ENCODE measurements at places on chromosomes 2 and 18.

- DNase-seq = no peak
These were observed 791.5 kb downstream of the BCL11A start for GRCh38 chr2:59761966-59762365.

DNA sequence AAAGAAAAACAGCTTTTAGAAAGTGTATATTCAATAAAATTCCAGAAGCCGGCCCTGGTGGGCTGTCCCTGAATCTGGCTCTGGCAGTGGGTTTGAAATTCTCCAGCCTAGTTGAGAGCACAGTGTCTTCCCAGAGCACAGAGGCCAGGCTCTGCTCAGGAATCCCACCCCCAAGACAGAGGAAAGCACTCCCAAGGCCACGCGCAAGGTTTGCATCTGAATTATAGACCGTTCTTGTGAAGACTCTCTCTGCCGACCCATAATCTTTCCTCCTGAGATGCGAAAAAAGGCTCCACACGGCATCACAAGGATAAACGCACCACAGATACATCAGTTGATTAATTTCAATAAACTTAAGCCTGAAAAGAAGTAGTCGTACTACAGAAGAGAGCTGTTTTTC is 342.2 kb downstream of the CMPK2 start:
- DNase-seq = no peak

- no peak for DNase-seq
These were observed 16.8 kb upstream of the LYPD6 start for GRCh38 chr2:149313512-149313972.

DNA sequence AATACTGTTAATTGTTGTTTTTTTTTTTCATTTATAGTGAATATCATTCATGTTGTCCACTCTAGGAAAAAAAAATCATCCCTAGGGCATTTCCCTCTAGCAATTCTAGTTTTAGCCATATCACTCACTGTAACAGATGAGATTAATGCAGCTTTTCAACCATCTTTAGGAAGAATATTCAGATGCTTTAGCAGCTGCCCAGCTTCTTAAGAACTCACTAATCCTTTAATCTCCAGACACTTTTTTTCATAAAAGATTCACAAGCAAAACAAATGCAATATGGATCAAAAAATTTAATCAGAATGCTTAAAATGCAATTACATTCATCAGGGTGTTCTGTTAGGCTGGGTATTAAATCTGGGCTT is 692.6 kb downstream of the ERBB4 start:
- DNase-seq = no peak

- DNase-seq = no peak
These were observed 107.0 kb downstream of the STRN start for GRCh38 chr2:36859366-36859792.

DNA sequence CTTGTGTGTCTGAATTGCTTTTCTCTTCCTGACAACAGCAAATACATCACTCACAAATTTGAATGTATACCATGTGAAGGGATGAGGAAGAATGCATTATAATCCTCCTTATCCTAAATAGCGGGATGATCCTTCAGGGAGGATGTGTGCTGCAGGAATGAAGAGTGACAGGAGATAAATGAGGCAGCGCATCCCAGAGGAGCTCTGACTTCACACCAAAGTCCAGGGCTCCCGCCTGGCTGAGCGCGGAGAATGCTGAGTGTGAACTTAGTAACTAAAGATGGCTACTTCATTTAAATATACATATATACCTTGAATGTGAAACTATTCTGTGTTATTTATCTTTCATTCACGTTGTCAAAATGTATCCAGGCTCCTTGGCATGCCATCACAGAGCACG is 145.2 kb upstream of the TPO start:
- DNase-seq = no peak

DNA sequence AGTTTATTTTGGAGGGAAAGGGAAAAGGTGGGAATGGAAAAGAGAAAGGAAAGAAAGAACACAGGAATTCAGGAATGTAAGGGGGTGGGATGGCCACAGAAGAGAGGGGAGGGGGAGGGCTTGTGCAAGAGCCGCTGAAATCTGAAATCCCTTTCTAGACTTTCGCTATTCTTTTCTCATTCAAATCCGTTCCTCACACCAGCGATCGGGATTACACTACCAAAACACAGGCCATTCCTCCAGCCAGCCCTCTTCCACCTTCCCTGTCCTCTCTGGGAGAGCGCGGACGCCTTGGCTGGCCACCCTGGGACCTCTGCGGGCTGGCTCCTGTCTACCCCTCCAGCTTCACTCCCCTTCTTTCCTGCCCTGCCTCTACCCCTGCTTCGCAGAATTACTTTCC is 102.3 kb downstream of the CDCA7 start:
- DNase-seq = no peak

GRCh38 chr2:100819370-100820272 is at the start of gene NPAS2:
Gene NPAS2, plus strand, starts transcription at chr2:100820139. Its CDS starts 84,616 bp downstream, at chr2:100904755.
- DNase-seq = no peak

GRCh38 chr2:211086049-211086448 is 529.6 kb downstream of the CPS1 start:
- DNase-seq = no peak

GRCh38 chr2:151946899-151947812 is 118.9 kb upstream of the ARL5A start:
- no peak for DNase-seq

- no peak for DNase-seq
These were observed 364.3 kb downstream of the PLCL1 start for GRCh38 chr2:198168651-198169050.

- DNase-seq = no peak
These were observed 7.3 kb downstream of the ALPP start for GRCh38 chr2:232385660-232386489.

- no peak for DNase-seq
These were observed 69.6 kb upstream of the SCN1A start for GRCh38 chr2:166197446-166197845.

DNA sequence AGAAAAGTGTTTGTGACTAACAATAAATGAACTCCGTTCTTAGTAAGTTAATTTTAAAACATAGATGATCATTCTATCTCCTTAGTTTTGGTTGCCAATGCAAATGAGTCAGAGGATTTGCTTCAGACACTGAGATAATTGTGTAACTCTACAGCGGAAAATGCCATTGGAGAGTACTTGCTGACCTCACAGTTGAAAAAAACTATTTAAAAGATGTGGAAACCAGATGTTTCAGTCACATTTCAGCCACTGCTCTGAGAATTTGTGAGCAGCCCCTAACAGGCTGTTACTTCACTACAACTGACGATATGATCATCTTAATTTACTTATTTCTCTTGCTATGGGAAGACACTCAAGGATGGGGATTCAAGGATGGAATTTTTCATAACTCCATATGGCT is at the start of gene TNFAIP6:
Gene TNFAIP6 (plus strand): TSS at position 234 of the 400 bp plus-strand sequence. CDS start 75 bp downstream, at position 309.
- DNase-seq = no peak

DNA sequence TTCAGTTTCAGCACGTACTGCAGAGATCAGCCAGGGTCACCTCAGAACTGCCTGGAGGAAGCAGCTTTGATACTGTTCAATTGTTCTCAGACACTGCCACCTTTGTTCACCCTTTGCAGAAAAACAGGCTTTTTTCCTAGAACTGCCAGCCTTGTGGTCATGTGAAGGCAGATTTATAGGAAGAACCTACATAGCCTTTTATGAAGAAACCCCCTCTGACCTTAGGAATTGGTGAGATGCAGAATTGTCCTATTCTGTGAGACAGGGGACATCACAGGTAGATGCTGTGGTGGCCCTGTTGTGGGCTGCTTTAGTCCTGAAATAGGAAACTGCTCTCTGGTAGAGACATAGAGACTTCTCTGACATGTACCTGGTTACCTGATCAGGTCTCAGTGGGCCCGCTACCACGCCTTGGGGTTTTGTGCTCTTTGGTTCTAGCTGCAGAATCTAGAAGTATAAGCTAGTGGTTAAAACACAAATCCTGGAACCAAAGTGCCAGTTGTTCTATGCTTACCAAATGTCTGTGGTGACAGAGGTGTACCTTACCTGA is 206.6 kb downstream of the AGPS start:
- no peak for DNase-seq

- DNase-seq = no peak
These were observed 22.2 kb downstream of the ZSCAN30 start for GRCh38 chr18:35267809-35268208.

DNA sequence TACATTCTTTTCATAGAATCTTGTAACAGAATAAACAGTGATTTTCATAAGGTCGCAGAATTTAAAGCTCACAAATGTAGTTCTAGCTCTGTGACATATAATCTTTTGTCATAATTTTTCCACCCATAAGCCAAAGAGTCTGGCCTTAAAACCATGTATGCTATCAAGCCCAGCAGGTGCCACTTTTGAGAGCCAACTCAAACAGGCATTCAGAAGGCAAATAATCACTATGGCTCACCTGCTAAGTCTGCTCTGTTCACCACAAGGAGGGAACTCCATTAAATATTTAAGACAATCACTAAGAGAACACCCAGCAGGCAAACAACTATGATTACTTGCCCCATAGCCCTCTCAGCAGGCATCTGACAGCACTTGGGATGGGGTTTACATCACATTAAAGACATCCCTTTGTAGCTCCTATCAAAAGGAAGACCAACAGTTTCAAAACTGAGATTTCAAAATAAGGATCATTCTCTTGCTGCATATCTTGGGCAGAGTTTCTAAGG is 241.6 kb downstream of the PDE11A start:
- no peak for DNase-seq

DNA sequence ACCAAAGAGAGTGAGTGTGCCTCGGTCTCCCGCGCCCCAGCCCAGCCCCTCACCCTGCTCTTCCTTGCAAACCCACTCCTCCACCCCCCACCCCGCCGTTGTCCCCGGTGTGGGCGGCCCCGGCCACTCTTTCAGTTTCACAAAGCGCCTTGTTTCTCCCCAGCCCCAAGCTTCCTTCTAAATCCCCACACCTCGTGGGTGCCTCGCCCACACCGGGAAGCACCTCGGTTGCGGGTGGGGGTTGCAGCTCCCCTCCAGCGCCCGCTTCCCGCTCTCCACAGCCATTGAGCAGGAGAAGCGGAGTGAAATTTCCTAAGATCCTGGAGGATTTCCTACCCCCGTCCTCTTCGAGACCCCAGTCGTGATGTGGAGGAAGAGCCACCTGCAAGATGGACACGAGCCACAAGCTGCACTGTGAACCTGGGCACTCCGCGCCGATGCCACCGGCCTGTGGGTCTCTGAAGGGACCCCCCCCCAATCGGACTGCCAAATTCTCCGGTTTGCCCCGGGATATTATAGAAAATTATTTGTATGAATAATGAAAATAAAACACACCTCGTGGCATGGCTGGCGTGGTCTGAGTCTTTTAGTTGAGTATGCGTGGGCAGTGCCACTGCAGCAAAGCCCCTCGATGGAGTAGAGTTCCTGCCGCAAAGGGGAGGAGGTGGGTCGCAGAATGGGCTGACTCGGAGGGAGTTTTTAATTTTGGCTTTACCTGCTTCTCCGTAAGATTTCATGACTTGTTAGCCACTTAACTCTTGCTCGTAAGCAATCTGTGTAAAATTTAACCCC is 848 bp downstream of the TMSB10 start:
- no peak for DNase-seq

GRCh38 chr2:24984912-24985311 is 13.2 kb upstream of the DNAJC27 start:
- no peak for DNase-seq

- no peak for DNase-seq
These were observed 73.4 kb upstream of the ID2 start for GRCh38 chr2:8608411-8608954.

GRCh38 chr2:64404743-64405142 is 49.2 kb upstream of the LGALSL start:
- peak; percentile 91 for DNase-seq

DNA sequence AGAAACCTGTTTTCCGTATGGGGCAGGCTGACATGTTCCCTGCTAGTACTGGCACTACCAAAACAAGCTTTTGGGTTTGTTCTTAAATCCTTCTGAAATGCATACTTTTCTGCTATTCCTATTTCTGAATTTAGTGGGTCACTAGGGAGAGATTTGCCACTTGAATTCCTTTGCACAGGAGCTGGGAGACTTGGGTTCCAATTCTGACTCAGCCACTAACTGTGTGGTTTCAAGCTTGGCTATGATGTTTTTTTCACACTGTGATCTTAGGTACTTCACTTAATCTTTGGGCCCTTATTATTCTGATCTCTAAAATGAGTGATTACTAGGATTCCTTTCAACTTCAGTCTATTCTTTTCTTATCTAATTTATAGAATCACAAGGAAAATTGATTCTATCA is 105.5 kb downstream of the BCL11A start:
- DNase-seq = no peak

GRCh38 chr2:13474538-13474937 is 757.8 kb downstream of the TRIB2 start:
- no peak for DNase-seq

- DNase-seq = no peak
These were observed 1104.4 kb upstream of the CRIM1 start for GRCh38 chr2:35251156-35251555.

- no peak for DNase-seq
These were observed 115.6 kb upstream of the RMDN2 start for GRCh38 chr2:37809525-37809924.

All from vagina (tissue), 2 donors.